Urinary bladder (tissue), 4 donors: ENCODE measurements at places on chromosomes 11 and 22. TPM values are rescaled to one million over a fixed set of nuclear protein-coding genes. Genes with fewer than 3 reads are reported as not detected.

DNA sequence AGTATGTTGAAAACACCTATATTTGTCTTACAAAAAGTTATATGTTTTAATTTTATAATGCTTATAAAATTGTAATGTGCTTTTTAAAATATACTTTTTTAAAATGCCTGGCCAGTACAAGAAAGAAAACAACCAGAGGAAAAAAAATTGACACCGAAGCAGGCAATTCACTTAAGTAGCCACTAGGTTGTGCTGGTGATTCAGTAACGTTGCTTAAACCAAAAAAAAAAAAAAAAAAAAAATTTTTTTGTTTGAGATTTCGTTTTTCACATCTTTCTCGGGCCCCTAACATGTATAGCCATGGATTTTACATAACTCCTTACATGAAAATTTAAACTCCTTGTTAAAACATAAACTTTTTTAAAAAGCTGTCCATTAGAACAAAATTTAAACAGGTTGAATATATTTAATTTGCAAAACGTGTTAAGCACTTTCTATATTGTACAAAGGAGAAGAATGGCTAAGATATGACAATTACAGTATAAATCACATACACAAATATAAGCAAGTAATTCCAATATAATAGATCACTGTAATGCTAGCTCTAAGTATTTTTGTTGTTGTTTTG, 9.2 kb downstream of the OR8B4 start:
- no peak for DNase-seq

DNA sequence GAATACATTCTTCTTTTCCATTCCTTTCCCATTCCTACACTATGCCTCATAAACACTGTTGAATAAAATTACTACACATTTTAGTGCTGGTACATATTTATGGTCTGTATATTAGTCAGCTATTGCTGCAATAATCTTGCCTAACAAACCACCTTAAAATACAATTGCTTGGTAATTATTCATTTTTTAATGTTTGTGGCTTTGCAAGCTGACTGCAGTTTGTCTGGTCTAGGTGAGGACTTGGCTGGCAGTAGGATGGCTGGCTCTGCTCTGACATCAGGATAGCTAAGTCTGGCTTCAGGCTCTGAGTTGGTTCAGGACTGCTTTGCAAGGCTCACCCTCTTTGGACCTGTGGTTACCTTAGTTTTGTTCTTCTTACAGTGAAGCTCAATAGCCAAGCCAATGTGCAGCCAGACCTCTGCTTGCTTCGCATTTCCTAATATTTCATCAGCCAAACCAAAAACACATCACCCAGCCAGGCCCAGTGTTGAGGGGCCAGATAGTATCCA, 913.4 kb upstream of the RAG2 start:
- DNase-seq: no peak

Gene CD3D
- 5.6 TPM for polyA plus RNA-seq

- DNase-seq: no peak
Measured at GRCh38 chr11:2234963-2235362, 35.4 kb downstream of the ASCL2 start.

Gene UPK3A
- 15.4 TPM for polyA plus RNA-seq

DNA sequence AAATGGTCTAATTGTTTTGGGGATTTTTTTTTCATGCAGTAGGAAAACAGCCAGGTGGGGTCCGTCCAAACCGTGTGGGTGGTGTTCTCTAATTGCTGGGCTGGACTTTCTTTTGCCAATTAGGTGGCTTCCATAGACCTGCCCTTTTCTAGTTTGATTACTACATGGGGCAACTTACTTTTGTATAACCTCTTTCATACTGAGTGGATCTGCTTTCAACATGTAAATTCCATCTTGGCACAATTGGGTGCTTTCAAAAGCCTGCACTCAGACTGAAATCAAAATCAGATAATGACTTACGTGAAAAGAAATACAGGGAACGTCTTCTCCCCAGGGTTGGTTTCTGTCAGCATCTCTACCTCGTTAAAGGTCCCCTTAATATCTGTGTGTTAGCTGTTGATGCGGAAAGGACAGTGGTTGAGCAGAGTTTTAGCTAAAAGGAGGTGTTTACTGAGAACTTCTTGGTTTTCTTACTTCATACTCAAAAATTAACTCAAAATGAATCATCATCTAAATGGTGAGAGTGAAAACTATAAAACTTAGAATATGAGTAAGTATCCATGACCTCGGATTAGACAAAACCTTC, 72.1 kb downstream of the BARX2 start:
- no peak for DNase-seq

- DNase-seq: peak; percentile 48
Measured at GRCh38 chr11:33869481-33870422, 22.1 kb downstream of the LMO2 start.

Gene MOGAT2
- polyA plus RNA-seq: 1.2 TPM

Gene SLC35F2
- polyA plus RNA-seq: 2.6 TPM

GRCh38 chr22:39308614-39309363, 10.6 kb downstream of the RPL3 start:
- no peak for DNase-seq
